ENCODE measurements at places on chromosomes 7 and 10.

DNA sequence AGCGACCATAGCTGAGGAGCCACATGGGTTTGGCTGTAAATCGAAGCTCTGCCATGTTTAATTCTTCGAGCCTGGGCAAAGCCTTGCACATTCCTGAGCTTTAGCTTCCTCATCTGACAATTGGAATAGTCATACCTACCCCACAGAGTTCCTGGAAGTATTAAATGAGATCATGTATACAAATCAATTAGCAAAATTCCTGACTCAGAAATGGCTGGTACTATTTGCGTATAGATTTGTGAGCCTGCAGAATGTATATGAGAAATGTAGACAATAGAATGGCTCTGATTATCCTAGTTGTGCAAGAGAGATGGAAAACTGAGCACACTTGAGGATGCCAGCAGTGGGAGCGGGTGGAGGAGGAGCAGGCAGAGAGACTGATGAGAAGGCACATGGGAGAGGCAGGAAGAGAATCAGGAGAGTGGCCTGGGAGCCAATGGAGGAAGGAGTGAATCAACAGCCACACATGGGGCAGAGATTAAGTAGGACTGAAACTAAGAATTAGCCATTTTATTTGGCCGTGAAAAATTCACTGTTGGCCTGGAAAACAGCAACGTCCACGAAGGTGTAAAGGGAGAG, 128.0 kb upstream of the C1GALT1 start:
- DNase-seq: no peak

GRCh38 chr10:71719464-71720201, at the start of gene C10orf105:
Gene C10orf105, minus strand, starts transcription at chr10:71719778. Its CDS starts 3,441 bp downstream, at chr10:71716337.
- no peak for DNase-seq

DNA sequence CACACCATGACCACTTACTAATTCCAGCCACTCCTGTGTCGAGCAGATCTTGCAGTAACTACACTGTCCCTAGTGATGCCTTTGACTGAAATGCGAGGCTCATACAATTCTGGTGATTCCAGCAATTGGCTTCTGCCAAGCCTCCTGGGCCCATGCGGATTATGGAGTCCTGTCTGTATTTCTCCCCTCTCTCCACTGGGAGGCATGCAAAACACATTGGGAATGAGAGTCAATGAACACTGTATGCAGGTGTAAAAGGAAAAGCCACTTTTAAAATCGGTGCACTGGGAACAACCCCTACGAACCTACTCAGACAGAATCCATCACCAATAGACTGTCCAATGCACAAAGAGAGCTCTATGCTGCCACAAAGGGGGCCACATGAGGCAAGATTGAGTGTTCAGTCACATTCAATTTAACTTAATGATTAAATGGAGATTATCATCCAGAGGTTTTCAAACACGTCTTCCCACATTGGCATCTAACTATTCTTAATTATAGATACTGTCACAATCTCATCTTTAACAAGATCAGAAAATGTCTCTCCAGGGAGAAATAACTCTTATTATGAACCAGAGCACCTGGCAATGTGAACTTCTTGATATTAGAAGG, 550.6 kb downstream of the GLRX3 start:
- no peak for DNase-seq

DNA sequence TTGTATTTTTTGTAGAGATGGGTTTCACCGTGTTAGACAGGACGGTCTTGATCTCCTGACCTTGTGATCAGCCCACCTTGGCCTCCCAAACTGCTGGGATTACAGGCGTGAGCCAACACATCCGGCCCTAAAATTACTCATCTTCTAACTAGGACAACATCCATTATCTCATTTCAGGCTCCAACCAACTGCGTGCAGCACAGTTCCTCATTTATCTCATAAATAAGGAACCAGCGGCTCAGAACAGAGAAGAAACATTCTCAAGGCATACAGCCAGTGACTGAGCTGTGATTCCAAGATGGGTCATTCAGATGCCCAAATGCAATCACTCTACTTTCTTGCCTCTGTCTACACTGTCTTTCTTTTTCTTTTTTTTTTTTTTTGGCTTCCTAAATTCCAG, 356.1 kb downstream of the ELMO1 start:
- no peak for DNase-seq

GRCh38 chr7:40468891-40469864, 334.4 kb downstream of the SUGCT start:
- no peak for DNase-seq
